ENCODE measurements at places on chromosomes 4 and X.
A peak's percentile ranks its signal among the peaks of the same experiment; 100 is the strongest.

DNA sequence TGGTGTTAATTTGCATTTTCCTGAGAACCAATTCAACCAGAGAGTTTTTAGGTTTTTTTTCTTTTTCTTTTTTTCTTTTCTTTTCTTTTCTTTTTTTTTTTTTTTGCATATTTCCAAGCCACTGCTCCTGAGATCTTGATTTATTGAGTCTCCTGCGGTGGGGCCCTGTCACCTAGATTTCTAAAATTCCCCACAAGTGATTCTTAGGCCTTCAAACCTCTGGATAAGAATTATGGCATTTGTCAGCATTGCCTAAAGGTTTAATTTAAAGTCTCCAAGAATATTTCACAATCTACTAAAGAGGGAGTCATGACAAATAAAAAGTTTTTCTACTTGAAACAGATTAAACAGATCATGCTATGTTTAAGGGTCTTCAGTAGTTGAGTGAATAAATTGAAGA is 84.9 kb downstream of the GAB1 start:
- no peak for DNase-seq

DNA sequence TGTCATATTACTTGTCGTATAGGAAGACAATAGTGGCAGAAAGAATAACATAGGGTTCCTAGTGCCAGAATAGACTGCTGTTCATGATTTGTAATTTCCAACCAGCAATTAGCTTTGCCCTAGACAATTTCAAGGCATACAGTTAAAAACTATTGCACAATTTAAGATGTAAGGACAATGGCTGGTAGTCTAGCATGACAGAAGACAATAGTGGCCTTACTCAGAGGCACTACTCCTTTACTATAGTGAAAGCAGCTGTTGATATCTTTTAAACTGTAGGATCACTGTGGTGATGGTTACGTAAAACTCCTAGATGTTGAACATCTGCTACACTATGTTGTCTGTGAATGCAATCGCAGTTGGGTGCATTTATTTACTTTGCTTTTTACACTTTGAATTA is 234.5 kb downstream of the RBMX2 start:
- no peak for DNase-seq

GRCh38 chr4:25839233-25839632 is 23.6 kb downstream of the SEL1L3 start:
- DNase-seq = no peak

DNA sequence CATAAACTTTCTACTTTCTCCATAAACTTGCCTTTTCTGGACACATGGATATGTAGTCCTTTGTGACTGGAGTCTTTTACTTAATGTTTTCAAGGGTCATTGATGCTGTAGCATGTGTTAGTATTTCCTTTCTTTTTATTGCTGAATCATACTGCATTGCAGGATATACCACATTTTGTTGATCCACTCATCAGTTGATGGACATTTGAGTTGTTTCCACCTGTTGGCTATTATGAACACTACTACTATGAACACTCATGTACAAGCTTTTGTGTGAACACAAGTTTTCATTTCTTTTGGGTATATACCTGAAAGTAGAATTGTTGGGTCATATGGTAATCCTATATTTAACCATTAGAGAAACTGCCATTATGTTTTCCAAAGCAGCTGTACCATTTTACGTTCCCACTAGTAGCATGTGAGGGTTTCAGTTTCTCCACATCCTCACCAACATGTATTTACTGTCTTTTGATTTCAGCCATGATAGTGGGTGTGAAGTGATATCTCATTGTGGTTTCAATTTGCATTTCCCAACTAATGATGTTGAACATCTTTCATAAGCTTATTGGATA is 26.3 kb upstream of the GPM6B start:
- no peak for DNase-seq

GRCh38 chr4:82898322-82899243 is 2.0 kb upstream of the THAP9 start:
- DNase-seq = peak; percentile 63

- no peak for DNase-seq
Measured at GRCh38 chr4:20591571-20591970, 108.7 kb upstream of the PACRGL start.

DNA sequence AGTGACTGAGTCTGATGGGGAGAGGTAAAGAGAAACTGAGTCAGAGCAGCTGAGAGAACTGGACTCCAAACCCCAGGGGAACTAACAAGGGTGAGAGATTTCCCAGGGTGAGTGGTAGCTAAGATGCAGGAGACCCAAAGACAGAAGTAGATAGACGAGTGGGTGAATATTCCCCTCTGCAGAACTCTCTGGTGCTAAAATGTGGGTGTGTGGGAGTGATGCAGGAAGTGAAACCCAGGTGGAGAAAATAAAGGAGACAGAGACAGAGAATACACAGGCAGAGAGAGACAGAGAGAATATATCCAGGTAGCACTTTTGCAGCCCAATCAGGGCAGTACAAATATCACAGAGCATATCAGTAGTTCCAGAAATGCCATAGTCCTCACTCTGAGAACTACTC is 212.5 kb upstream of the ZIC3 start:
- DNase-seq = no peak

DNA sequence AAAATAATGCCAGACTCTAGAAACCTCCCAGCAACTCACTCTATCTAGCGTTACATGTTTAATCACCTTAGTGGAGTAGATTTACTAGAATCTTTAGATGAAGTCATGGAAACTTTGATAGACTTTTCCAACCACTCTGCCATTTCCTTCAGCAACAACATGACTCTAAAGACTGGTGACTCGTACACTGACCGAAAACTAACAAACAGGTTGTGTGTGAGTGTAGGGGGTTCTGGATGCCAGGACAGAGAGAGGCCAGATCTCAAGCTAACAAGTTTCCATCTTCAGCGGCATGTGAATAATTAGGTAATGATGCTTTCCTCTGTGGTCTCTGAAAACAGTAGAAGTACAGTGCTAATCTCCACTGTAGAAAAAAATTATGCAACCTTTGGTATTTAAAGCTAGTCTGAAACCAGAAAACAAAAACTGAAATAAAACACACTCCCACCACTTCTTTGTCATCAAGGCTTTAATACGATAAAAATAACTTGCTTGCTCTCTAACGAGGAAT is 286.4 kb downstream of the PRDM5 start:
- no peak for DNase-seq

DNA sequence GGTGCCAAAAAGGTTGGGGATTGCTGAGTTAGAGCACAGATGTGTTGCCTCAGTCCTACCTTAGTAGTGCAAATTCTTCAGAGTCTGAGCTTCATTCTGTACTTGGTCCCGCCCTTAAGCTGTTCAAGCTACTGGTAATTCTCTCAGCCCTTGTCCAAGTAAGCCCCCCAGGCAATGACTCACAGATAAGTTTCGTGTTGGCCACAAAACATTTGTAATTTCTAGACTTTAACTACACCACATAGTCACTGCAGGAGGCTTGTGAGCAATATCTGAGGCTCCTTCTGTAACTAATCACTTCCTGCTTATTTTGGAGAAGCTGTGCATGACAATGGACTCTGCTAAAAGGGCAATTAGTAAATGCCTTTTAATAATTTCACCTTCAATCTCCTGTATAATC is 1420.5 kb downstream of the PCDH7 start:
- peak; percentile 42 for DNase-seq

GRCh38 chr4:83320548-83320947 is 14.1 kb downstream of the HPSE start:
- DNase-seq = peak; percentile 82

GRCh38 chr4:84573385-84574068 is 9.4 kb upstream of the CDS1 start:
- no peak for DNase-seq

DNA sequence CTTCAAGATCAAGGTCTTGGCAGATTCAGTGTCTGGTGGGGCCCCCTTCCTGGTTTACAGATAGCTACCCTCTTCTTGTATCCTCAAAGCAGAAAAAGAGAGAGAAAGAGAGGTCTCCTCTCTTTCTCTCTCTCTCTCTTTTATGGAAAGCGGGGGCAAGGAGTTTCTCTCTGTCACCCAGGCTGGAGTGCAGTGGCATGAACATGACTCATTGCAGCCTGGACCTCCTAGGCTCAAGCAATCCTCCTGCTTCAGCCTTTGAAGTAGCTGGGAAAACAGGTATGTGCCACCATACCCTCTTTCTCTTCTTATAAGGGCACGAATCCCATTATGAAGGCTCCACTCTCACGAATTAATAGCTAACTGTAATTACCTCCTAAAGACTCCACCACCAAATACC is 20.2 kb downstream of the RAB9B start:
- no peak for DNase-seq

DNA sequence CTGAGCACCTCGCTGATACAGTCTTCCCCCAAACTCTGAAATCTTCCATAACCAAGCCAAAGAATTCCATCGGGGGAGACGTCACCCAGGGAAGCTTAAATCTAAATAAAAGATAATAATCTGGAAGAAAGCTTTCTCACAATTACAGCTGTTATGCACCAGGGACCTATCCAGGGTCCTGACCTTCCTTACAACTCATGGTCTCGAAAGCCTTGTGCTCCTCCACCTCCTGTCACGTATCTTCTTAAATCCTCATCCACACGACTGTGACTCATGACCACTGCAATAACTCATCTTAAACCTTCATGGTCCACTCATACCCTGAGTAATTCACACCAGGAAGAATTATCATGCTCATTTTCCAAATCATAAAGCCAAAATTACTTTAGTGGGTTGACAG is 166.8 kb upstream of the FRG1 start:
- DNase-seq = no peak

DNA sequence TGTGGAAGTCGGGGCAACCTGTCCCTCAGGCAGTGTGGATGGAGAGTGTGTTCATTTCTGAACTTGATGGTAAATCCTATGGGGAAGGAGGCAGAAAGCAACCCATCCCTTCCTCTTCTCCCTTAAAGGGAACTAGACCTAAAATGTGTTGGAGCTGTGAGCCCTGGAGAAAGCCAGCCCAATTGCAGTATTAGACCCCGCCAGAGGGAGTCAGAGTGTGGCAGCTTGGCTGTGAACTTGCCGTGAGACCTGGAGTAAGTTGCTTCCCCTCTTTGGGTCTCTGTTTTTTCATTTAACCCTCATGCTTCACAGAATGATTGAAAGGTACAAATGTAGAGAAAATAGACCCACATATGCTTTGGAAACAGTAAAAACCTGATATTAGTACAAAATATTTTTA is 108.7 kb upstream of the PAK3 start:
- no peak for DNase-seq
